ENCODE measurements at places on chromosomes 1 and 21. TPM values are rescaled to one million over a fixed set of nuclear protein-coding genes. Genes with fewer than 3 reads are reported as not detected.

EVA1B gene
- 319 TPM for total RNA-seq

SH2D5 gene
- total RNA-seq: 5.5 TPM

CR2 gene
- not detected for total RNA-seq

CDC42SE1 gene
- total RNA-seq: 27.6 TPM

RNF11 gene
- total RNA-seq: 43.3 TPM
